ENCODE measurements at places on chromosomes 5 and 9. TPM values are rescaled to one million over a fixed set of nuclear protein-coding genes. Genes with fewer than 3 reads are reported as not detected.

CYLC2 gene
- polyA plus RNA-seq: not detected

SPAG8 gene
- 4.2 TPM for polyA plus RNA-seq

CDH12 gene
- 2.3 TPM for polyA plus RNA-seq

OBP2B gene
- not detected for polyA plus RNA-seq

SLC25A2 gene
- polyA plus RNA-seq: not detected

NR2F1-AS1 gene
- polyA plus RNA-seq: 0.24 TPM

F2RL2 gene
- not detected for polyA plus RNA-seq

GRM6 gene
- polyA plus RNA-seq: not detected

ZNF883 gene
- polyA plus RNA-seq: 7.2 TPM

SPATA31A5 gene
- polyA plus RNA-seq: not detected

HTR4 gene
- not detected for polyA plus RNA-seq

GABRA1 gene
- polyA plus RNA-seq: 50.6 TPM

FOXD4L4 gene
- not detected for polyA plus RNA-seq

EFNA5 gene
- polyA plus RNA-seq: 4.6 TPM

PRDM9 gene
- not detected for polyA plus RNA-seq

TAS2R1 gene
- 0.41 TPM for polyA plus RNA-seq

SEMA5A gene
- polyA plus RNA-seq: 3.2 TPM

ECSCR gene
- polyA plus RNA-seq: not detected

NXNL2 gene
- 1.0 TPM for polyA plus RNA-seq

ABITRAM gene
- 19.9 TPM for polyA plus RNA-seq

CTSV gene
- 0.32 TPM for polyA plus RNA-seq

SELENOP gene
- polyA plus RNA-seq: 1.9 TPM

ARHGEF28 gene
- not detected for polyA plus RNA-seq

KCNV2 gene
- not detected for polyA plus RNA-seq

ANKRD18B gene
- polyA plus RNA-seq: 2.2 TPM

WWC1 gene
- 0.97 TPM for polyA plus RNA-seq

NEUROG1 gene
- not detected for polyA plus RNA-seq

LMX1B gene
- polyA plus RNA-seq: not detected

SPZ1 gene
- polyA plus RNA-seq: not detected

DCTN4 gene
- 135 TPM for polyA plus RNA-seq

C9orf78 gene
- 91.3 TPM for polyA plus RNA-seq

MOB3B gene
- polyA plus RNA-seq: 2.2 TPM

IFNA21 gene
- not detected for polyA plus RNA-seq

KCNN2 gene
- 1.6 TPM for polyA plus RNA-seq

OBP2A gene
- polyA plus RNA-seq: not detected

ZNF484 gene
- 25.7 TPM for polyA plus RNA-seq

LCN15 gene
- polyA plus RNA-seq: not detected

CENPK gene
- 5.6 TPM for polyA plus RNA-seq

ADAMTSL2 gene
- 0.85 TPM for polyA plus RNA-seq

SOWAHA gene
- polyA plus RNA-seq: 26.9 TPM

ENTR1 gene
- 72.1 TPM for polyA plus RNA-seq

SHISAL2B gene
- polyA plus RNA-seq: not detected

REEP2 gene
- 177 TPM for polyA plus RNA-seq

DAB2IP gene
- 17.3 TPM for polyA plus RNA-seq

CDKN2B gene
- polyA plus RNA-seq: 0.15 TPM

KIF24 gene
- polyA plus RNA-seq: 0.19 TPM

HTR1A gene
- polyA plus RNA-seq: not detected

NFIB gene
- polyA plus RNA-seq: 0.18 TPM

SPATA31C1 gene
- not detected for polyA plus RNA-seq

TNC gene
- 2.1 TPM for polyA plus RNA-seq

CDKN2A gene
- not detected for polyA plus RNA-seq

INVS gene
- 12.3 TPM for polyA plus RNA-seq

CTXN3 gene
- polyA plus RNA-seq: 1.0 TPM

PCDHB5 gene
- polyA plus RNA-seq: 4.5 TPM

TIMD4 gene
- polyA plus RNA-seq: not detected

RBM27 gene
- 18.9 TPM for polyA plus RNA-seq
